ENCODE measurements at places on chromosomes 5 and 9.

GRCh38 chr5:31995006-31995405, 179.1 kb downstream of the GOLPH3 start:
- DNase-seq: no peak

- no peak for DNase-seq
Measured at GRCh38 chr5:145598983-145599382, 236.2 kb downstream of the PRELID2 start.

DNA sequence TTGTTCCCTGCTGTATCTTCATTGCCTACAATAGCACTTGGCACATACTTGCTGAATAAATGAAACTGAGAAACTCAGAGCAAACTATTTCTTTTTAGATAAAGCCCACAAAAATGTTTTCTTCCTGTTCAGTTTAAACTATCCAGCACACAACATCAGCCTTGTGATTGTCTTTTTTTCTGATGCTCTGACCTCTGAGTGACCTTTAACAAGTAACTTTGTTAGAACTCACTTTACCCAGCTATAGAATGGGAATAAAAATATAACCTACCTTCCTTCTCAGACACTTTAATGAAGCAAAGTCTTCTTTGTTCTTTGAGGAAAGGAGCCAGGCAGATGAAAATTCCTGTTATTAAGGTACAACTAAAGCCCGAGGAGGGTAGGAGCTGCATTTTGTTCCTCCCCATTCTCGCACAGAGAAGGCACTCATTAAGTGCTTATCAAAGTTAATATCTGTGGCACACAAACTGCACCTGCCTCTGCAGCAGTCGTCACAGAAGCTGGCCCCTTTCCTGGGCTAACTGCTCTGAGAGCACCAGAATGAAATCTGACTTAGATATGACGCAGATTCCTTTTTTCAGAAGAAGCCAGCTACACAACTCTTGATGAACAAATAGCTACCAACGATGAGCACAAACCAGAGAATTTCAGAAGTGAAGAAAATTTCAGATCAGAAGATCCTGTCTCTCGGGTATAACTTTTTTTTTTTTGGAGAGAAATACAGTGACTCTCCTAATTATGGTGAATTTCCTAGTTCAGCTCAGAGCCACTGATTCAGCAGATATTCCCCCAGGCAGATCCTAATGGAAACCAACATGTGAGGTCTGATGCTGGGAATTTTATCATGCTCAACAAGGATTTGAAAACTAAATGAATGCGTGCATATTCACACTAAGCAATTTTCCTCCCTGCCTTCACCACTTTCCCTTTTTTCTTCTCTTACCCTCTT, 31.0 kb upstream of the NR3C1 start:
- DNase-seq: peak; percentile 17

- no peak for DNase-seq
Measured at GRCh38 chr9:97980479-97980803, 2.7 kb upstream of the ANP32B start.

DNA sequence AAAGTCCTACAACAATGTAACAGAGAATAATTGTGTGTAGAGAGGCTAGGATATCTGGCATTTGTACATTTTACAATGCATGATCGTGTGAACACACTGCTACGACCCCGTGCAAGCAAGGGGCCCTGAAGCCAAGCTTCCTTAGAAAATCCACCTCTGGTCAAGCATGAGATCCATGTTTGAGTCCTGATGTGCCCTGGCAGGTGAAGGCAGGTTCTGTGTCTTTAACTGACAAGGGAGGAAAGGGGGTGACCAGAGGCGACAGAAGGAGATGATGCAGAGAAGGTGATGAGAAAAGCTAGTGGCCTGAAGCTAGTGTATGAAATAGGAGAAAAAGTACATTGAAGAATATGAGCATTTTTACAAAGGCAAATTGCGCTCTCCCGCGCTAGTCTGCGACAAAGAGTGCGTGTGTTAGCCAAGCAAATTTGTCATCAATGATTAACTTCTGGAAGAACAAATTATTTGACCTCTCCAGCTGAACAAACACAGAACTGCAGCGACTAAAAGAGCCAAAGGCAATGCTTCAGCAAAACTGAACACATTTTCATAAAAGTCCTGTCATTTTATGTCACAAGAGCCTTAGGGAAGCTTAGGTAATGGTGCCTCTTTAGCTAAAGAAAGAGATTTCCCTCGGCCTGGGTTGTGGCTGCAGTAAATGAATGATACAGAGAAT, 101.7 kb upstream of the DAPK1 start:
- no peak for DNase-seq

DNA sequence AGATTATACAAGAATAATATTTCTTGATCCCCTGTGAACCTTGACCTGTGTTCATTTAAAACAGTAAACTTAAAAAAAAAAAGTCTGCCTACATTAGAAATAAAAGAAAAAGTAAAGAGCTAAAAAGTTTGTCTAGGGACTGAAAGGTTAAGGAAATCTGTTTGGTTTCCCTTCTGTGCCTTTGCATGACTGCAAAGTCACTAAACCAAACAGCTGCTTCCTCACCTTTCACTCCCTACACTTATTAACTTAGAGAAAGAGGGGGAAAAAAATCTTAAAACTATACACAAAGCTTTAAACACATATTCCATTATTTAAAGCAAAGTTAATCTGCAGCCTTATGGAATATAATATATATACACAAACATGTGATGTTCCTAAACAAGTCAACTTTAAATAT, 65.1 kb downstream of the ZFR start:
- DNase-seq: no peak

- no peak for DNase-seq
Measured at GRCh38 chr5:84016085-84016484, 295.4 kb upstream of the HAPLN1 start.

GRCh38 chr5:15807871-15808270, 307.9 kb downstream of the FBXL7 start:
- no peak for DNase-seq

GRCh38 chr5:151023047-151023615, 2.7 kb downstream of the GPX3 start:
- no peak for DNase-seq
